ENCODE measurements at places on chromosomes 11 and 22.

GRCh38 chr11:117621226-117621625 is 175.8 kb downstream of the DSCAML1 start:
- no peak for DNase-seq

- DNase-seq, result no peak
Observed at GRCh38 chr11:112248201-112248600, 12.5 kb downstream of the PLET1 start.

DNA sequence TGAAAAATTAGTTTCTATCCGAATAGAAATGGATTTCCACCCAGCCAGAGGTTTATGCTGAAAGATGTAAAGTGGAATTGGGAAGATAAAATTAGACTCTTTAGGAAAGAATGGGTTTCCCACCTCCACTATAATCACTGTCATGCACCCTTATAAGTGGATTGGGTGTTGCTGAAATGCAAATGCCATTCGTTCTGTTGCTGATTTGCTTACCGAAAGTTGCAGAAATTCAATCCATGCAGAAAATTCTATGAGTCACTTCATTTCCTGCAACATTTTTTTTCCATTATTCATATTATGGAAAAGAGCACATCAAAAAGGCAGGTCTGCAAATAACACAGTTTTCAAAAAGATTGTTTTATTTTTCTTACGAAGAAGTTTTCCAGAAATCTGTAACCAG is 65.6 kb downstream of the LDLRAD3 start:
- DNase-seq, result no peak

DNA sequence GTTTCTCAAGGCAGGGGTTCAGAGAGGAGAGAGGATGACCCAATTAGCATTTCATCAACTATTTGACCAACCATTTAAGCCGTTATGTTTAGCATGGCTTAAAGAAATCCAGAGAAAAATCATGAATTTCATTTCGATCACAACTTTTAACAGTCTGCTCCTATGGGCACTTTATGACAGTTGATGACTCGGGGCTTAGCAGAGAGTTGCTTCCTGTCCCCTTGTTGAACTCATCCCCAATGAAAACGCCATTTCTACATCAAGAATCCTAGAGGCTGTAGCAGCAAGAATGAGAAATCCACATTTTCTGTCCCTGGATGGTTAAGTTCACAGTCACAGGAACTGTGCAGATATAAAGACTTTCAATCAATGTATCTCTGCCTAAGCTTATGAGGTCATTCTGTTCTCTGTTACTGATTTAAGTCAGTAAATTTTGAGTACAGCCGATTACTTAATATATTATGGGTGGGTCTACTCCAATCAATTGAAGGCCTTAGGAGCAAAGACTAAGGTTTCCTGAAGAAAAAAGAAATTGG is 81.1 kb downstream of the BDNF start:
- DNase-seq, result no peak

DNA sequence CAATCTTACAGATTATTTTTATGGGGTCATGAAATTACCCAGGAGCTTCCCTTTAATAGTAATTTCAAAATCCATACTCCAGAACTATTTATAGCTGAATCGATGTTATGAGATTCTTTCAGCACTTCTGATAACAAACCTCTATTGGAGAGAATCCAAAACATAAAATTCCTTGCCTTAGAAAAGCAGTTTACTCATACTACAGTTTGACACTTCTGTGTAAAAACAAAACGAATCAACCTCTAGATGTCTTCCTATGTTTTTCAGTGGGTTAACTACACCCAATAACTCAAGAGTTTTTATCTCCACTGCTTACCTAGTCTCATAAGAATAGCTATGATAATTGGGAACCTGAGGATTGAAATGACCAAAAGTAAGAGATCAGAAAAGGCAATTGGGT is 35.6 kb downstream of the KIF18A start:
- no peak for DNase-seq

DNA sequence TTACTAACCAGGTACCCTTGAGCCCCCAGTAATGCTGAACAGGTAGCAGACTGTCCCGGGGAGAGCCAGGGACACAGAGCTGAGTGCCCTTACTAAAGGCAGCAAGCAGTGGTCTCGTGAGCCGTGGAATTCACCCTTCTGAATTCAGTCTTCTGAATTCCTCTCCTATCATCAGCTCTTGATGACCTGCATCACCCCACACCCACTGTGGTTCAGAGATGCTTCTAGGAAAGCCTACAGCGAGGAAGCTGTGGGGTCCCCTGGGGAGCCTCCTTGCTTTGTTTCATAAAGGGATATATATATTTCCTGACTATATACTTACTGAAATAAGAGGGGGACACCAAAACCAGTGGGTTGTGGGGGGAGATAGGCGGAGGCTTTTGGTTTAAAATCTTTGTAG is 2.6 kb downstream of the SPATA19 start:
- no peak for DNase-seq

- DNase-seq, result no peak
Observed at GRCh38 chr11:130652671-130653335, 204.4 kb downstream of the ADAMTS15 start.

GRCh38 chr11:120201653-120202052 is 9.2 kb upstream of the OAF start:
- no peak for DNase-seq

DNA sequence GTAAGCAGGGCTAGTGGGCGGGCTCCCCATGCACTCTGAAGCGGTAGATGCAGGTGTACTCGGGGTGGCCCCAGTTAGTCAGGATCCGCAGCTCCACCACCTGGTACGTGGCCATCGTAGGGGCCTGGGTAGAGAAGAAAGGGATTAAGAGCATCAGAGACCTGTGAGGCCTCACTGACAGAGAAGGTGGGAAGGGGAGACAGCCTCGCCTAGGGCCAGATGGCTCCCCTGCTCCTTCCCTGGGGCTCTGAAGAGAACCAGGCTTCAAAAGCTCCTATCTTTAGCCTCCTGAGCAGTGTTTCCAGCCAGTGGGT is 19.6 kb downstream of the SUN2 start:
- DNase-seq, result no peak

DNA sequence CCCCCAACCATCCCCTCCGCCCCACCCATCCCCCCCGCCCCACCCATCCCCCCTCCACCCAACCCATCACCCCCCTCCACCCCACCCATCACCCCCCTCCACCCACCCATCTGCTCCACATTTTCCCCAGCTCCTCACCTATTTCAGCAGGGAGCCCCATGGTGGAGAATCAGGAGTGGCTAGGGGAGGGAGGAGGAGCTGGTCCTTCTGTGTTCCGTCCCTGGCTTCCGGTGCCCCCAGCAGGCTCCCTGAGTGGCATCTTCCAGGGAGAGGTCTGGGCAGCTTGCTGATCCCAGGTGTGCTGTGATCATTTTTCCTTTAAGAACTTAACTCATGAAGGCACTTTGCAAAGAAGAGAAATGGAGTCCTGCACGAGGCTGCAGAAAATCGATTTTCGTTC is 365.8 kb downstream of the TBC1D22A start:
- DNase-seq, result no peak

GRCh38 chr11:86816251-86816726 is 15.9 kb downstream of the PRSS23 start:
- DNase-seq, result no peak

DNA sequence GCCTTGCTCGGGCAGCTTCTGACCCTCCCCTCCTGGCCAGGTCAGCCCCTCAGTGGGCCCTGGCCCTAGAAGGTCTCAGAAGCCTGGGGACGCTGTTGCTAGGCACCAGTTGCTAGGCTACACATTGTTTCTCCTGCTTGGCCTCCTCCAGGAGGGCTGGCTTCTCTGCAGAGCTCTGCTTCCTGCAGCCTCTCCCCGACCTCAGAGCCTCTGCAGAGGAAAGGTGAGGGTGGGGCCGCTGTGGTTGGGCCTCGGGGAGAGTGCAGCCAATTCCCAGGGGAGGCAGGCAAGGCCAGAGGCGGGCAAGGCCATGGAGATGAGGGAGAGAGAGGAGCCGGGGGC is 27.6 kb upstream of the LRRC10B start:
- DNase-seq, result peak; percentile 61

GRCh38 chr22:29998627-29999384 is 81.5 kb upstream of the HORMAD2 start:
- no peak for DNase-seq

GRCh38 chr11:64629796-64630562 is 39.0 kb downstream of the SLC22A12 start:
- DNase-seq, result no peak

DNA sequence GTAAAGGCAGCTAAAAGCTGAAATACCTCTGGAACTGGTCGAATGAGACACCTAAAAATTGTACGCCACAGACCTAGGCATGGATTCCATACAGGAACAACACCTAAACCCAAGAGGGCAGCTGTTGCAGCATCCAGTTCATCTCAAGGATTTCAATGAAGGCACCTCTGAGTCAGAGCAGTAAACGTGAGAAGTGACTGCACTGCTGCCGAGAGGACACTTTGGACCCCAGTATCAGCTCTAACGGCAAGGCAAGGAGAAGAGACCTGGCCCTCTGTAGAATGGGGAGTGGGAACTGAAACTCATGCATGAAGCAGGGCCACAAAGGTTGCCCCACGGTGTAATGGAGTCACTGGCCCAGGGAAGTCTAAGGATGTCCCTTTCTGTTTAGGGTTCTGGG is 23.9 kb downstream of the MAP6 start:
- DNase-seq, result no peak

DNA sequence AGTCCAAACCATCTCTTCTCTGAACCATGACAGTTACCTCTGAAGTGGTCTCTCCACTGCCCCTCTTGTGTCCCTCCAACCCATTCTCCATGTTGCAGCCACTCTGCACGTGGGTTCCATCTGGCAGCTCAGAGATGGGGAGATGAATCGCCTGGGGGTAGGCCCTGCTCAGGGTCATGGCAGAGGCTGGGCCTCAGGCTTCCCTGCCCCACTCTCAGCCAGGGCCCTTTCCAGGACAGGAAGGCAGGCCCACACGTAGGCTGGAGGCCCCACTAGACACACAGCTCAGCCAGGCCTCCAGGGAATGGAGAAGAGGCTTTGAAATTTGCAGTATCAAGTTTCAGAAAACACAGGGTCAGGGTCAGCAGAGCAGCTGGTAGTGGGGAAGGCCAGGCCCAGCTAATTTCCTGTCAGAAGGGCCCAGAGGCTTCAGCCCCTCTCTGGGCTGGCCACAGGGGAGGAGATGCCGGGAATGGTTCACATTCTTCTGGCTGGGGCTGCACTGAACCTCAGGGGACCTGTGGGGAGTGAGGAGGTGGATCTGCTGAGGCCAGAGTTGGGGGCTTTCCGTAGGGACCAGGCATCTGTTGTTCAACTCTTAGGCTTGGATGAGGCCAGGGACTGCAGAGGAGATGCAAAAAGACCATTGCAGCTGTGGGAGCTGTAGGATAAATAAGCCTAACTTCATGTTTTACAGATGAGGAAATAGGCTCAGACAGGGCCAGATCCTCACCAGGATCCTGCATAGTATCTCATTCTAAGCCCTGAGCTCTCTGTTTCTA is 101.6 kb downstream of the SWAP70 start:
- no peak for DNase-seq

DNA sequence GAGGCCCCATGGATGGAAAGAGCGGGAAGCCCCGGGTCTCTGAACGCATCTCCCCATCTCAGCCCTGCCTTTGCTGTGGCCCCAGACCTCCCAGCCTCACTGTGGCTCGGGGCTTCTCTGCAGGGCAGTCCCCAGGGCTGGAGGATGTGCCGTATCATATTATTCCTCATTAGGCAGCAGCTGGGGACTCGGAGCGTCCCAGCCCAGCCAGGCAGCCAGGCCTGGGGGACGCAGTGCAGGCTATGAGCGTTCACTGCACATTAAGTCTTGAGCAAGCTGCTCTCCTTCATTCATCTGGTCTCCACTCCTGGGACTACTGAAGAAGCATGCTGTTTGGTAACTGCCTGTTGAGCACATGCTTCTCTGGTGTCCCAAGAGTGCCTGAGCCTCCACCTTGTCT is 226.8 kb upstream of the TBCEL start:
- no peak for DNase-seq

GRCh38 chr11:113856966-113857759 is 18.2 kb downstream of the USP28 start:
- no peak for DNase-seq

DNA sequence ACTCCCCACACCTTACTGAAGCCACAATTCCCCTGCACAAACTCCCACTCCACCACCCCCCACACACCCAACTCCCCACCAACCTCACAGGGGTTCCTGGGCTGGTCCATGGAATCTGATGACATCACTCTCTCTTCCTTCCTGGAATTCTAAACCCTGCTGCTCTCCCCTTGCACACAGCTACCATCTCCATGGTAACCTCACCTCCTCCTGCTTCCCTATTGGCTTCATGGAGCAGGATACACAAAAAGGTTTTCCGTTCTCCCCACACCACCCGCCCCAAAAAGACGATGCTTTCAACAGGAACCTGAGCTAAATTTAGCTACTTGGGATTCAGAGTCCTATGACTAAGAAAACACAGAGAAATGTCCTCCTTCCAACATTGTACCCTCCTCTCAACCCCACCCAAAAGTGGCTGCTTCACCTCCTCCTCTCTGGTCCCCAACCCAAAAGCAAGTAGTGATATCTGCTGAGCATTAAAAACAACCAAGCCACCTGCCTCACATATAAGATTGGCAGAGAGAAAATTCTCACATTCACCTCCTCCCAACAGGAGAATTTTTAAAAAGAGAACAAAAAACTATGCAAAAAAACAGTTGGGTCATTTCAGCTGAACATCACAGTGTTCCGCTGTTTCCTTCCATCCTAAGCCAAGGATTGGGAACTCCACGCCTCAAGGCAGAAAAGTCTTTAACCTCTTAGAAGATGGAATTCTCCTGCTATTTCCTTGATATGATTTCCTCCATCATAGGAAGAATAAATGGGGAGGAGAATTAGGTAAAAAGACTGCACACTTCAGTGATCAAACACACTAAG is 66.9 kb downstream of the RBFOX2 start:
- DNase-seq, result no peak

DNA sequence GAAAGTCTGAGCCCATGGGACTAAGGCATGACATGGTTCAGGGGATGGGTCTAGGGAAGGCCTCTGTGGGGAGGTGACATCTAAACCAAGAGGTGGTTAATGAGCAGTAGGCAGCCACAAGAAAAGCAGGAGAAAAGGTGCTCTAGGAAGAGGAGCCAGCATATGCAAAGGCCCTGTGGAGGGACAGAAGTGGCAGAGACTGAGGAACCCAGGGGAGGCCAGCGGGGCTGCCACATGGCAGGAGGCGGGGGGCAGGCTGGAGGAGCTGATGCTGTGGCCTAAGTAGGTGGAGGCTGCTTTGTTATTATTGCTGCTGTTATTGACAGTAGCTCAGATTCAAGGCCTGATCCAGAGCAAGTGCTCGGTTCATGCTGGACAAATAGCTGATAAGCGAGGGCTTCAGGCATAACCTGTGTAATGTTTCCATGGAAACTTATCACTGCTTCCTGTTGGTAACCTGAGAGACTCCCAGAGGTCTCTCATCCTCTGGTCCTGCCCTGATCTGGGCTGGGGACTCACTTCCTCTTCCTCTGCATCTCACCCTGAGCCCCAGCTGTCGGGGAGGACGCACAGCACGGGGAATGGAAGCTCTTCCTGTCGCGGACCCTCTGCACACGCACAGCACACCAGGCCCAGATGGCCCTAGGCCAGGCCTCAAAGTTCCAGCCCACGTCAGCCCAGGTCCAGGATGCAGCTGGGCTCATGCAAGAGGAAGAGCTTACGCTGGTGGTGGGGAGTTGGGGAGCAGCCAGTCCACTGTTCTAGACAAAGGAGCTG is 75.2 kb upstream of the TP53I11 start:
- no peak for DNase-seq

GRCh38 chr11:12359761-12360160 is 17.6 kb upstream of the PARVA start:
- DNase-seq, result no peak

GRCh38 chr11:131463162-131463561 is 92.7 kb downstream of the NTM start:
- no peak for DNase-seq

- DNase-seq, result no peak
Observed at GRCh38 chr11:76610371-76610770, 60.2 kb downstream of the LRRC32 start.

- no peak for DNase-seq
Observed at GRCh38 chr11:134905517-134905916, 493.5 kb upstream of the B3GAT1 start.

All from NCI-H187 treated with DMSO at 0.1 percent for 48 hours (cell line).